OCI-M1 (cell line): ENCODE measurements at places on chromosomes 16 and 17.

- peak; percentile 8 for DNase-seq
These were observed 161.4 kb upstream of the MPHOSPH6 start for GRCh38 chr16:82331397-82331796.

- no peak for DNase-seq
These were observed 54.8 kb upstream of the MAP3K14 start for GRCh38 chr17:45371414-45372324.

- DNase-seq: no peak
These were observed 75.3 kb downstream of the GAS7 start for GRCh38 chr17:10123093-10123492.

DNA sequence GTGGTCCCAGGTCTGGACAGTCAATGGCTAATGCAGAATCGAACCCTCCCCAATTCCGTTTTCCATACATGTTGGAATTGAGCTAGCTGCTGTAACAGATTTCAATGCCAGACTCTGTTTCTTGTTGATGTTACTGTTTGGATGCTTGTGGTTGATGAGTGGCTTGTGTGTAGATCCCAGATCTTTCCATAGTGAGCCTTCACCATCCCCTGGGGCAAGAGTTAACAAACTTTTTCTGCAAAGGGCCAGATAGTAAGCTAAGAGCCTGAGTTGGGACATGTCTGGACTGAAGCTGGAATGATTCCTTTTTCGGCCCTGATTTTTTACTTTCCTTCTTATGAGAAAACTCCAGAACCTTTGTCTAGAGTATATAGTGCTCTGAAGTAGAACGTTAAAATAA is 296.3 kb downstream of the CPPED1 start:
- DNase-seq: no peak

GRCh38 chr16:13645601-13646245 is 274.2 kb upstream of the ERCC4 start:
- DNase-seq: no peak

- peak; percentile 49 for DNase-seq
These were observed 14.4 kb downstream of the SDR42E1 start for GRCh38 chr16:81996664-81997509.

DNA sequence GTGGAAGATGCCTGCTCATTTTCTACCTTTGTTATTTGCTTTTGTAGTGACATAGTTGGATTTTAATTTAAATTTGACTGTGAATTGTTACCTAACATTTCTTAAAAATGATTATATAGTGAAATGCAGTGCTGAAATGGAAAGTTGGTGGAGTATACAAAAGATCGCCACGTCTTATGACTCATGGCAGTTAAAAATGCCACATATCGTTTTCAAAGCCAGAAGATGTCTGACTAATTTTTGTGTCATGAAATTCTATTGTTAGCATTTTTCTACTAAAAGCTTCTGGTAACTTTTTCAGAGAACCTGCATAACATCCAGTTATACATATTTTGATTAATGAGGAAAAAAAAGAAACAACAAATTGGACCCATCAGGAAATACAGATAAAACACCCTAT is 20.6 kb downstream of the MAP2K4 start:
- no peak for DNase-seq

DNA sequence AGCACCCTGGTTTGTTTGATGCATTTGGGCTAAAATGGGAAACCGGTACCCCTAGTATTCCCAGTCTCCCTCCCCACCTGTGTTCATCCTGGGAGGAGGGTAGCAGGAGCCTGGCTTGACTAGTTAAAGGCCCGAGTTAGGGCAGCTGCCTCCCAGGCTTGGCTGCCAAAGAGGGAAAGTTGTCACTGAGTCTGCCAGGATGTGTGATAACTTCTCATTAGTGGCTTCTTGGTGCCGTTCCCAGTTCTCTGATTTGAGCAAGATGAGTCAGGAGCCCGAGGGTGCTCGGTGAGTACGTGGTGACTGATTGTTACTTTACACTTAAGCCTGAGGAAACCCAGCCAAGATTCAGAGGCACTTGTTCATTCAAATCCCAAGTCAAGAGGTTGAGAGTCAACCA is 2.5 kb downstream of the KRT32 start:
- no peak for DNase-seq

DNA sequence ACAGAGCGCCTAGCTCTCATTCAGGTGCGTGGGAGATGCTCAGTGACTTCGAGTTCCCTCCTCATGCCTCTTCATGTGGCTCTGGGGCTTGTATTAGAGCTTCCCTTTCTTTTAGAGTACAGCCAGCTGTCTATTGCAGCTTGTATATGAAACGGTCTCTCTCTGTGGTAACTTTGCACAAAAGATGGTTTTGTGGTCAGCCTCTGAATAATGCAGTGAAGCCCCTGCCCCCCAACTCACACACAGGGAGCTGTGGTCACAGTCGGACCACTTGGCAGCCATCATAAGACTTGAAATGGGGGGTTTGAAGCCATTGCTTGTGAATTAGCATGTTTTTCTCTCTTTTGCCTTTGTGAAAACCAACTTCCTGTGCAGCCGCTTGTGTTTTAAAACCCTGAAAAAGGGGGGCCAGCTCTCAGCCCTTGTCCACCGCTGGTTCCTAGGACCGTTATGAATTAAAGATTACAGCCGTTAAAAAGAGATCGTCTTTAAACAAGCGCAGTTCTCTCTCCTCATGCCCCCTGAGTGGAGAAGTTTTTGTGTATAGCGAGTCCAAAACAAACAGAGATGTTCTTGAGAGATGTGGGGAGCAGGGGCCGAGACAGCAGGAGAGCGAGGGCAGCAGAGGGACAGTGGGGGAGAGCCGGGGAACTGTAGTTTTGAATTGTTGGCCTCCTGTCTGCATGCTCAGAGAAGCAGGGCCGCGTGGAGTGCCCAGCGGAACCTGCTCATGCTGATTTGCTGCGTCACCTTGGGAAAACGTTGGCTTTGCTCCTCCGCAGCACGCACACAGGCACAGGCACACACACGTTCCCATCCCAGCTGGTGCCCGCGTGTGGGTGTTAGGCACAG is 199.0 kb downstream of the MSI2 start:
- peak; percentile 17 for DNase-seq

- peak; percentile 49 for DNase-seq
These were observed 1.5 kb downstream of the HAPSTR1 start for GRCh38 chr16:9092978-9093344.

- DNase-seq: peak; percentile 67
These were observed 9.3 kb downstream of the GAS2L2 start for GRCh38 chr17:35743626-35744328.

GRCh38 chr17:77473615-77474226 is 333.0 kb downstream of the SEC14L1 start:
- DNase-seq: no peak

DNA sequence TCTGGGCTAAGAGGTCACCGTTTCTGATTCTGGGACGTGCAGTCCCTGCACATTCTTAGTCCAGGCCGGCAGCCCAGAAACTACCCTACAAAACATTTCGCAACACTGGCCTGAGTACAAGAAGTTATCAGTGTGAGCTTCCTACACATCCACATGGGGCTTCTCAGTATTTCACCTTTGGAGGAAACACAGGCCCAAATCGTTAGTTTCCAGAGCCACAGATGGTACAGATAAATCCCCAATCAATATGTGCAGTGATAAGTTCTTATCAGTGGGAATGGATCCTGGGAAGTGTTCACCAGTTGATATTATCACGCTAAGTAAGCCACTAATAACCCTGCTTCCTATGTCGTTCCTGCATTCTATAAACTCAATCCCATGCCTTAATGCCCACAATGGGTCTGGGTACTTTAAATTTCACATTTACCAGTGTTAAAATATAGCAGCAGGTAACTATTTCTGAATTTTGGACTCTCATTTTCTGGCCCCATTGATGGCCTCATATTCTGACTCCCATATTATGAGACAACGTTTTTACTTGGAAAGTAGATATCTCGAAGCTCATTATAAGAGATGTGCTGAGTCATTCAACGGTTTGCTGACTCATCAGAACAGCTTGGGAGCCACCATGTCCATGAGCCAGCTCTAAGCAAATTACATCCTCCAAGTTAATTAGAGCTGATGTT is 370.2 kb upstream of the MAF start:
- peak; percentile 93 for DNase-seq

GRCh38 chr17:76013377-76013932 is 12.8 kb downstream of the CDK3 start:
- no peak for DNase-seq

- DNase-seq: peak; percentile 44
These were observed 19.9 kb downstream of the NQO1 start for GRCh38 chr16:69706256-69706974.

DNA sequence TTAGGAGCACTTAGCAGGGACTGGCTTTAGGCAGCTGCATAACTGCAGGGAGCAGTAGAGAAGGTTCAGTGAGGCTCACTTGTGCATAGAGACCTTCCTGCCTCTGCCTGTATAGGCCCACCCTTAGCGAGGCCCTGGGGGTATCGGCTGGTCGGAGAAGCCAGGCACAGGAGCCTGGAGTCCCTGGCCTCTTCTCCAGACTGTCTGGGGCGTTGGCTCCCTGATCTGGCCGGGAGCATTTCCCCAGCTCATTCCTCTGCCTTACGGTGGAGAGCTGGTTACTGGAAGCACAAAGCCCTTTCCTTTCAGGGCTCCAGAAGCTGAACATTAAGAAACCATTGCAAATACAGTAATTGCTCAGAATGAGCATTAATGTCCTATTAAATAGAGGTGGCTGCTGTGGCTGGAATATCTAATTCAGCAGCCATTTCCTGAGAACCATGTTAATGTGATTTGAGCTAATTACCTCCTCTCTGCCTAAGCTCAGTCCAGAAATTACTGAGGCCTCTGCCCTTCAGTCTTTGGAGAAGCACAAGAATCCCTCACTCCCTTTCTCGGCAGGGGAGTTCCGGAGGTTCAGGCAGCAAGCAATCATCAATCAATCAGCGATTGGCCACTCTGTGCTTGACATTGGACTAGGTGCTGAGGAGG is 18.8 kb upstream of the TMEM220 start:
- DNase-seq: no peak

GRCh38 chr16:25018972-25019617 is 3.9 kb upstream of the ARHGAP17 start:
- DNase-seq: peak; percentile 57

GRCh38 chr17:72267601-72268000 is 146.8 kb downstream of the SOX9 start:
- DNase-seq: no peak

DNA sequence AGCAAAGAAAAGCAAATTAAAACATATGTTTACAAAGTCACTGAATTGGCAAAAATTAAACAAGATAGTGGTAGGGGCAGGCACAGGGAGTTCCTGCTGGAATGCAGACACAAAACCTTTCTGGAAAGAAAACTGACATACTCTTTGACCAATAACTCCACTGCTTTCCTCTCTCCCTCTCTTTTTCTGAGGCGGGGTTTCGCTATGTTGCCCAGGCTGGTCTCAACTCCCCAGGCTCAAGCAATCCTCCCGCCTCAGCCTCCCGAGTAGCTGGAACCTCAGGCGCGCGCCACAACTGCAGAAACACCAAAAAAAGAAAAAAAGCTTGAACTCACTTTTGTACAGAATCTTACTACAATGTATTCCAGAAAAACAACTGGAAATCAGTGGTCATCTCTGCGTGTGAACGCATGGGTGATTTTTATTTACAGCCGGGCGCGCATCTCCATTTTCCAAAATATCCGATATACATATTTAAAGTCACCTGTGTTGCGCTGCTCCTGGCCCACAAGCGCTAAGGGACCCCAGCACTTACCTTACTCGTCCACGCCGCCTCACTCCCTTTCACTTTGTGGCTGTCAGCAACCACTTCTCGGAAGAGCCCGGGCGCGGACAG is 480 bp downstream of the TXNL4B start:
- DNase-seq: peak; percentile 53

- DNase-seq: no peak
These were observed 56.5 kb downstream of the SPAG9 start for GRCh38 chr17:51064061-51064735.

- no peak for DNase-seq
These were observed 13.8 kb upstream of the KRTAP9-2 start for GRCh38 chr17:41212524-41213169.

DNA sequence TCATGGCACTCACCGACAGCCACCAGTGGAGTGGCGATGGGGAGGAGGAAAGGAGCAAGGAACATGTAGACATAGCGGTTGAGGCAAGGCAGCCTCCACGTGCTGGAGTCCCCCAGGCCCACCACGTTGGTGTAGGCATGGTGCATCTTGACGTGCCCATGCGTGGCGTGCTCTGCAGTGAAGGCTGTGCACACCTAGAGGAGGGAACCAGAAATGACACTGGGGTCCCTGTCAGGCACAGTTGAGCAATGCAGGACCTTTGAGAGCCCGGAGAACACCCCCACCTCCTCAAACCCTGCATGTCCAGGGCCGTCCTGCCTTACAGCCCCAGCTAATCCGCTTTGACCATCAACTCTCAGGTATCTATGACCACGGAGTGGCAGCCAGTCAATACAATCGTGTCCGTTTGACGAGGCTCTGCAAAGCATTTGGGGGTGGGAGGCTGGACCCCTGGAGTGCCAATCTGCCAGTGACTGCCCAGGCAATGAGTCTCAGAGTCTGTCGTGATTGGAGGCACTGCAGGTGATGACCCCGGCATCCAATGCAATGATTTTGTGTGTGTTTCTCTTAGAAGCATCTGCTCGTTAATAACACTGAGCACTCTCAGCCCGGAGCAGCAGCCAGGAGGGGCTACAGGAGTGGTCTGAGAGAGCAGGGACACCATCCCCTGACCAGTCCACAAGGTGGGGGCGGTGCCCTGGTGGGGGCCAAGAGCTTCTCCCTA is 9.9 kb upstream of the FDXR start:
- no peak for DNase-seq

DNA sequence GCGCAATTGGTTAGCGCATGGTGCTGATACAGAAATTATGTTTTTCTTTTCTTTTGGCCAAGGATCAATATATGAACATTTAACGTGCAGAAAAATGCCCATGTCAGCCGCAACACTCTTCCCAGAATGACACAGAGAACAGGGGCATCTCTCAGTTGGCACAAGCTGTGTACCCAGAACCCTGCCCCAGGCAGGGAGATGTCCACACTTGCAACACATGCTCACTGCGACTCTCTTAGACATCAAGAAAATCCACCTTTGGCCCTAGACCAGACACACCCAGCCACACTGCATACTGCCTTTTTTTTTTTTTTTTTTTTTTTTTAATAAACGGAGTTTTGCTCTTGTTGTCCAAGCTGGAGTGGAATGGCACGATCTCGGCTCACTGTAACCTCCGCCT is 17.0 kb downstream of the PITPNA start:
- DNase-seq: no peak

DNA sequence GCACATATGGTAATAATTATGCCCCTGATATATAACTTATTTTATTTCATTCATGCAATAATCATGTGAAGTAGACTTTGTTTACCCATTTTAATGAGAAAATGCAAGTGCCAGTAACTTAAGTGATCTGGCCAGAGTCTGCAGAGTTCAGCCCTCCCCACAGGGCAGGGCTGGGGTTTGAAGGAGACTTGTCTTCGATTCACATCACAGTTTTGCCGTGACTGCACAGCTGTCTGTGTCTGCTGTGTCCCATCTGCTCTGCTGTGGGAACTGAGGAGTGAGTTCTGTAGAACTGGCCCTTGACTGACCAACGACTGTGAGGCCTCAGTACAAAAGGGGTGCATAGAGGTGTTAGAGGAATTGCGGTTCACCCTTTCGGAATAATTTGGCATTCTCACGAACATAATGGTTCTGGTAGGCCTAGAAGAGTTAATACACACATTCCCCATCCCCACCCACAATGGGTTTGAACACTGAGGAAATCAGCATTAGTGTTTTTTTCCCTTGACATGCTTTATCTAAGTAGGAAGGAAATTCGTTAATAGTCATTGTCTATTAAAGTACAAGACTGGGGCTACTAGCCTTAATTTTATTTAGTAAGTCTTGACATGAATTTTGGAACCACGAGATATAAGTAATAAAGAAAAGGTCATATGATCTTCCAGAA is 113.6 kb upstream of the MON1B start:
- no peak for DNase-seq
